Fibroblast of skin of scalp (primary cell): ENCODE measurements at places on chromosomes 1 and 21.

GRCh38 chr1:51708911-51709760 is 92.2 kb downstream of the OSBPL9 start:
- no peak for DNase-seq

DNA sequence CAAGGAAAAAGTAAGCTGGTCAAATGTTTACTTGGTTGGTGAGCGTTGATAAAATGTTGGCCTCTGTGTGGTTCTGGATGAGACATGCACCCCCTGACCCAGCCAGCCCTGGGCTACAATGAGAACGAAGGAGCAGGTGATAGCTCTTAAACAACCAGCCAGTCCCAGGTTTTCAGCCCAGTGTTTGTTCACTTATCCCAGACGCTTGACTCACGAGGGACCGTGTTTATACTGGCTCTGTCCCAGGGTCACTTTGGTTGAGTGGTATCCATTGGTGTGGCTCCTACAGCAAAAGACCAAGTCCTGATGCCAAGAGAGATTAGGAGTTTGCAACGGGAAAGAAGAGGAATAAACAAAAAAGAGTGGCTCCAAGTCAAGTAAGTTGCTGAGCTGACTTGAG is 86.9 kb downstream of the KCNJ15 start:
- DNase-seq = peak; percentile 57

DNA sequence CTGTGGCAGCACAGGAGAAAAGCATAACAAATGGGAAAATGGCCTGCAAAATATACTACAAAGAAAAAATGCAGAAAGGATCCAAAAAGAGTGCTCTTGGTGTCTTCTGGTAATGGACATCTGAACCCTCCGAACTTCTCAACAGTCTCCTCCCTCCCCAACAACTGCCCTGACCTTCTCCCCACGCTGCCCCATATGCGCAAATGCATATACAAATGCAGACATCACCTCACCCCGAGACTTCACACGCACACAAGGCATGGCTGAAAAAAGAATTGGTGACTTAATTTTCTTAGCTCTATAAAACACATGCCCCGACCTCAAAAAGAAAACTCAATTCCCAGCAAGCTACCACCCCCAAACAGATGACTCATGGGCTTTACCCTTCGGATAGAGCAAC is 8.4 kb downstream of the KCND3 start:
- no peak for DNase-seq

- DNase-seq = no peak
Observed at GRCh38 chr21:34606051-34606450, 8.9 kb downstream of the RCAN1 start.

DNA sequence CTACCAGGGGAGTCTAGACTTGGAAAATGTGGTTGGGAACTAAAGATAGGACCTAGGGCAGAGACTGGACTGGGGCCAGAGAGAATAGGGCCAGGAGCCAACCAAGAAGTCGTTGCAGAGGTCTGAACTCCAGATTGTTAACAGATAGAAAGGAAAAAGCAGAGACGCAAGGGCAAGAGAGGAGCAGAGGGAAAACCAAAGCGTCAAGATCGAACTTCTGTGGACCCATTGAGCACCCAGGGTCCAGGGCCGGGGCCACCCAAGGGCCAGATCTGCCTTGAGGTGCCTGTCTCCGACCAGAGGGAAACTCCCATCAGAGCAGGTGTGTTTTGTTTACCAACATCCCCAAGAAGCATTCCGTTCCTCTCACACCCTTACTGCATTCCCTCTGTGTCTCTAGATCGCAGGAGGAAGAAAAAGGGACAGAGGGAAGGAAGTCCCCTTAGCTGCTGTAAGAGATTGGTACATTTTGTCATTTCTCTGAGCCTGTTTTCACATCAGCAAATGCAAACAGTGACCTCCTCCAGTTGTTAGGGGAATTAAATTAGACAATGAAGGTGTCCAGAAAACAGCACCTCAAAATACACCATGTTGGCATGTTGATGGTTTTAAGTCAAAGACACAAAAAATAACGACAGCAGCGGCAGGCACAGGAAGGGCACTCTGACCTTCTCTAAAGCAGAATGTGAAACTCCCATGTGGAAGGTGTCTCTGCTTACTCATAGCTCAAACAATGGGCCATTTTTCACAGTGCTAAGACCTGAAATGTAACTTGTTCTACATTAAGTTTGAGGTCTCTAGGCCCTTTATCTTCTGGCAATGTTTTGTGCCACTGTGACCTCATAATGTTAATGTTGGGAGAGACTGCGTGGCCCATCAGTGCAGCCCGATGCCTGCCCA is 105.8 kb upstream of the RAB4A start:
- no peak for DNase-seq

DNA sequence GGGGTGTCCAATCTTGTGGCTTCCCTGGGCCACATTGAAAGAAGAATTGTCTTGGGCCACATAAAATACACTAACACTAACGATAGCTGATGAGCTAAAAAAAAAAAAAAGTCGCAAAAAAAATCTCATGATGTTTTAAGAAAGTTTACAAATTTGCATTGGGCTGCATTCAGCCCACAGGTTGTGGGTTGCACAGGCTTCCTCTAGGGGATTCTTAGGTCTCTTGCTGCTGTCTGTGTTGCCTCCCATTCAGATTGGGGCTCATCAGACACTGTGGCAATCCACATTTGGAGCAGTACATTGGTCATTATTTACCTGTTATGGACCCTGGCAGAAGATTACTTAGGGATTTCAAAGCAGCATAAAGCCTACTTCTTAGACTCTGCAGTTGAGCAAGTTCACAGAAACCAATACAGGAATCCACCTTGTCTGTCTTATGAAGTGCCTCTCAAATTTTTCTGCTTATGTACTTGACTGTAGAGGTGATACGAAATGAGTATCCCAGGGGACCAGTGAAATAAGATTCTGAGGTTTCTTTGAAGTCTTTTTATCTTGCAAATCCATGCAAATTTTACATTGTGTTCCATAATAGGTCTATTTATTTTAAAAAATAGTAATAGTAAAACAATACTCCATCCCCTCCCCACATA is 205.5 kb downstream of the RPS6KC1 start:
- no peak for DNase-seq

DNA sequence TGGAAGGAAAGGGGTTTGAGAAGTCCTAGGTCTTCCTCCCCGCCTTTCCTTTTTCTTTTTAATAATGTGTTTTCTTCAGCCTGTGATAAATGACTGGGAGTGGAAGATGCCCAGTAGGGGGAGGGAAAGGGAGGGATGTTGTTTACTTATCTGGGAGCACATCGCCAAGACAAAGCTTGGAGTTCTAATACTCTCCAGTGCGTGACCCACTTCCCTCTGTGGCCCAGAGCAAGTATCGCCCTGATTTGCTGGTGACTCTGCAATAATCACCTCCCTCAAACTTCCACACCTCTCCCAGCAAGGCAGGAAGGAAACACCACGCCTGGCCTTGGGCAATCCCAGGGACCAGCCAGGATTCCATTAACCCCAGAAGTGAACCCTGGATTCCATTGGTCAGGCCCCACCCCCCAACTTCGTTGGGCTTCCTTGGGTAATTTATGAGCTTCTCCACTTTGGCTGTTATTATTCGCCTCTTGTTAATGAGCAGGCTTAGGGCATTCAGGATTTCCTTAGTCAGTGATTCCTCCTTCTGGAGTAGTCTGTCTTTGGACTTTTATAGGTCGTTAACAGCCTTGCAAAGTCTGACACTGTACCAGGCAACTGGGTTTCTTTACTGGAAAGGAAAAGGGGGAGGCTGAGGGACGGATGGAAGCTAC is 24.3 kb upstream of the GRHL3 start:
- DNase-seq = no peak

DNA sequence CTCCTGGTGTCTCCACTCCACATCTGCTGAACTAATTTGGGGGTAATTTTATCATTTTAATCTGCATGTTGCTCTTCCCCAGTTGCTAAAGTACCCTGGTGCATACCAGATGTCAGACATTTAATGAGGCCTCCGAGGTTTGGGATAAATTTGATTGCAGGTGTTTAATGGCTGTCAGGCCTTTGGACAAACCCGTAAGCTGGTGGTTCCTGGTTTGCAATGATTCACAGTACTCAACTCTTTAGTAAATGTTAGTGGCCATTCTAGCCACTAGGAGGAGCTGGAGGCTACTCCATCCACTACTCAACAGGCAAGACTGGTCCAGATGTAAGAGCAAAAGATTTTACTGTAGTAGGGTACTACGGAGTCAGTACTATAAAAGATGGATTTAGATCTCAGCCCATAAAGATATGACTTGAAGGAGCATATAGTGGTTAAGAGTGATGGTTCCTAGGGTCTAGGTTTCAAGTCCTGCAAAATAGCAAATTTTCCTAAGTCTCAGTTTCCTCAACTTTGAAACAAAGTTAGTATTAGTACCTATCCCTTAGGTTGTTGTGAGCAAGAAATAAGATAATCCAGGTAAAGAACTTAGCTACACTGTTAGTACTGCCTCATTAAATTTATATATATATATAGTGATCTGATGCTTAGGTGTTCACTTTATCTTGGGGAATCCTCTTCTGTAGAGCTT is 132.8 kb downstream of the SNX7 start:
- peak; percentile 77 for DNase-seq

GRCh38 chr1:50349242-50349565 is 74.0 kb downstream of the DMRTA2 start:
- DNase-seq = no peak

DNA sequence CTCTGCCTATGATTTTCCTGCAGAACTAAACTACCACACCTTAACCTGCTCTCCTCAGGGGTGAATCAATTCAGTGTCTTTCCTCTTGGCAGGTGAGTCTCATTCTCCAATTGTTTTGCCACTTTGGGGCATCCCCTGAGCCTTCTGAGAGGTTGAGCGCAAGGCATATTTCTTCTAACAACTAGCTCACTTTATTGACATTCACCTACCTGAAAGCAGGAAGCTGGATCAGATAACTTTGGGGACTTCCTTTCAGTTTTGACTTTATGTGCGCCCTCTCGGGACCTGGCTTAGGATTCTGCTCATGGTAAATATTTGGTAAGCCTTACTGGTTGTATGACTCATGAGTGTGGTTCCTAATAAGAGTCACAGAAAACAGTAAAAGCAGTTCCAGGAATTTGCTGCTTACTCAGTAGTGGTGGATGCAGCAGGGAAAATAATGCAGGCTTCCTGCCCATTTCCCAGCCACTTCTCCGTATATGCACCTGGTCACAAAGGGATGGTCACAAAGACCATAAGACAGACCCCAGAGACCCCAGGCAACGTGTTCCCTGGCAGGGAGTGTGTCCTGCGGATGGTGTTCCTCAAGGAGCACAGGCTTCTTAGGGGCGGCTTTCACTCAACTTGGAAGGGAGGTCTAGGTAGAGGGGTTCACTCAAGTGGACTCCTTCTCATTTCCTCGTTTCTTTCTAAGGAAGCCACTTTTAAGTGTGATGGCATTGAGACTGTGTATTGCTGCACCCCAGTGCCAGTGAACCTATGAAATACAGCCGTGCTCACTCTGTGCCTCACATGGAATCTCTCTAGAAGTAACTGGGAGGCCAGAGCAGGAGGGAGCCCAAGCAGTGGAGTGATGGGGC is 22.0 kb upstream of the BATF3 start:
- DNase-seq = peak; percentile 79

DNA sequence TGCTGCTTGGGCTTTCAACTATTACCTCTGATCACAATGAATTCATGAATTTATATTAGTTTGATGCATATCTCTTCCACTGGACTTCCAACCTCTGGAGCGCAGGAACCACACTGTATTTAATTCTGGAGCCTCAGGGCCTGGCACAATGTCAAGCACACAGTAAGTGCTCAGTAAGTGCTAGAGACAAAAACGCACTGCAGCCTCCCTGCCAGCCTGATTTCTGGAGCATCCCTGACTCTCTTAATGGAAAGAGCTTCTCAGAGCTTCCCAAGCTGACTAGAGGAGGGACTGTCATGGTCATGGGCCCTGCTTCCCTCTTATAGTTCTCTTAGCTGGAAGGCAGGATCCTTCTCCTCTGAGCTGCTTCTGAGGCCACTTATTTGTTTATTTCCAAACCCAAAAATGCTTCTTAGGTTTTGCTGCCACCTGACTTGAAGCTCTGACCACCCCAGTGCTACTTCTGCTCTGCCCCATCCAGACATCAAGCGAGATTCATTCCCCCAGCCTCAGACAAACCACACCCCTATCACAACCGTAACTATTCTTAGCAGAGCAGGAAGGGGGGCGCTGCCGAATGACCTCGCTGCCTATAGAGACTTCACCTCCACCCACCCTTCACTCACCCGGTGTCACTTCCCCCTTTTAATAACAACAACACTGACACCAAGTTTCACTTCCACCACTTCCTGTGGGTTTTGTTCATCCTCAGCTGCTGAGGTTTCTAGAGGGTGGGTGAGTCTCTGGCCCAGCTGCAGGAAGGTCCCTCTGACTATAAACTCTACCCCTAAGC is 33.6 kb downstream of the NUAK2 start:
- DNase-seq = peak; percentile 50

- DNase-seq = no peak
Observed at GRCh38 chr1:243799908-243800307, 50.1 kb downstream of the AKT3 start.

- DNase-seq = no peak
Observed at GRCh38 chr1:179588425-179589024, 3.1 kb upstream of the TDRD5 start.

GRCh38 chr1:184838504-184838951 is 83.9 kb upstream of the EDEM3 start:
- peak; percentile 93 for DNase-seq
